ENCODE measurements at places on chromosomes 5 and 9. TPM values are rescaled to one million over a fixed set of nuclear protein-coding genes. Genes with fewer than 3 reads are reported as not detected.

DNA sequence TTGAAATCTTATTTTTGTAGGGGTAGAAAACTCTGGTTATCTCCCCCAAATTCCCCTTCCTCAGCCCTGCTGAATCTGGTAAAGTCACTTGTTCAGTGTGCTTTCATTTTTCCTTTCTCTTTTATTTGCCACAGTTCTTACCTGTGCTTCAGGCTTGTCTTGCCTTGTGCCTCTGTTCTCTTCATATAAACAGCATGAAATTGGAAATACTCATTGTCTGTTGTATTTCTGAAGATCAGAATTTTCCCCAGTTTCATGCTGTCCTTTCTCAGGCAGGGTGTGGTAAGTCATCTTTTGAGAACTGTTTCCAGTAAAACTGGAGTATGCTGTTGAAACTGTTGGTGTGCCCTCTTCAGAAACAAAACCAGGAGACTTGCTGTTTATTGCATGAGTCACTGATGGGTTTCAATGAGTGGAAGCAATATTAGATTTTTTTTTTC, 7.0 kb downstream of the PAM start:
- H3K27me3 ChIP-seq: no peaks in the 10 kb centered on the region
- no peak overlapping the region for H3K27ac ChIP-seq
- no peak for DNase-seq
- H3K4me1 ChIP-seq: no peaks in the 10 kb centered on the region
- H3K4me3 ChIP-seq: no peak overlapping the region
- no peaks in the 10 kb centered on the region for H3K36me3 ChIP-seq

DNA sequence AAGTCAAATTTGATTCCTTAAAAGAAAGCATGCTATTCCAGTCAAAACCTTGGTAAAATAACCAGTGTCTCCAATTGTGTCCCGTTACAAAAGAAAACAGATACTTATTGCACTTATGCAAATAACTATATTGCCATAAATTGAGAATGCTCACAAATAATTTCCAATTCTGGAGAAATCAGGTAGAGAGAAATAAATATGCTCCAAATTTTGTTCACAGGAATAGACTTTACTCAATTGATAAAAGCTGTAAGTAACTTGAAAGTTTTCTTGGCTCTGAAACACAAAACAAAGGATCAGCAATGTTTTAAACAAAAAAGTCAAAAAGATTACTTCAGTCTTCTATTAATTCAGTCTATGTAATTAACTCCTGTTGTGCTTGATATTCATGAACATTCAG, 7.8 kb upstream of the DTWD2 start:
- no peak for DNase-seq
- no peak overlapping the region for H3K4me3 ChIP-seq
- H3K27ac ChIP-seq: no peak overlapping the region
- H3K36me3 ChIP-seq: no peaks in the 10 kb centered on the region
- H3K4me1 ChIP-seq: no peaks in the 10 kb centered on the region

The IGIP gene
- 0.32 TPM for polyA plus RNA-seq

The PCDHA9 gene
- 0.17 TPM for polyA plus RNA-seq

- no peak overlapping the region for H3K27ac ChIP-seq
- H3K36me3 ChIP-seq: no peaks in the 10 kb centered on the region
- no peaks in the 10 kb centered on the region for H3K4me1 ChIP-seq
- DNase-seq: no peak
- H3K4me3 ChIP-seq: no peak overlapping the region
- no peaks in the 10 kb centered on the region for H3K27me3 ChIP-seq
Observed at GRCh38 chr9:68523367-68523936, 17.2 kb downstream of the TMEM252 start.

The PCDHGA4 gene
- 1.7 TPM for polyA plus RNA-seq

DNA sequence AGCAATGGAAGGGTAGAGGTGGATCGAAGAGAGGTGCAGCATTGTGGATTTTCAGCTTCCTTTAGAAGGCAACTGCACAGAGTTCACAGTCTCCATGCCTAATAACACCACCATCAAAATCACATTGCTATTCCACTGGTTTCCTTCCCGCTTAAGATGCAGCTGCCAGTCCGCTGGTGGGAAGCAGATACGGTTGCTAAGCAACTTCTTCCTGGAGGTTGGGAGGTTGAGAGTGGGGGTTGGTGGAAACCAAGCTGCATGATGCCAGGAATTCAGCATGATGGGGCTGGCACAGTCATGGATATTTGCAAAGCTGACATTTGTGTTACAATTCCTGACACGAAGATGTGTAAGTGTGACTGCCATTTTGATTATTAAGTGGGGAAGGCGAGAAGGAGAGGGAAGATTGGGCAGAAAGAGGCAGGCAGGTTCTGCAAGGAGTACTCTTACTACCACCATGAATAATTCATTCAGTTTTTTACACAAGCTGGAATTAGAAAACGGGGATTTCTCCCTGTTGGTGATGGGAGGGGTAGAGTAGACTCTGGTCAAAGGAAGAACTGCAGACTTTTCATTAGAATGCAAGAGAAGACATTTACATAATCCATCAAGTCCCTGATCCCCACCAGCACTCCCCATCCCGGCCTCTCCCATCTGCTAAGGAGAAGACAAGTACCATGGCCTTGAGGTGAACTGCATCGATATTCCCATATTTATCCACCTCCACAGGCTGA, 87.5 kb downstream of the GLDC start:
- peaks cover 2% of the 10 kb centered on the region for H3K4me1 ChIP-seq
- H3K4me3 ChIP-seq: no peak overlapping the region
- no peaks in the 10 kb centered on the region for H3K27me3 ChIP-seq
- DNase-seq: no peak
- no peaks in the 10 kb centered on the region for H3K36me3 ChIP-seq

Measured in H1 (cell line).